SHP77 treated with DMSO at 0.1 percent for 48 hours (cell line): ENCODE measurements at places on chromosomes 5 and 9.

- no peak for DNase-seq
These were observed 23.8 kb upstream of the CNOT6 start for GRCh38 chr5:180470361-180470760.

DNA sequence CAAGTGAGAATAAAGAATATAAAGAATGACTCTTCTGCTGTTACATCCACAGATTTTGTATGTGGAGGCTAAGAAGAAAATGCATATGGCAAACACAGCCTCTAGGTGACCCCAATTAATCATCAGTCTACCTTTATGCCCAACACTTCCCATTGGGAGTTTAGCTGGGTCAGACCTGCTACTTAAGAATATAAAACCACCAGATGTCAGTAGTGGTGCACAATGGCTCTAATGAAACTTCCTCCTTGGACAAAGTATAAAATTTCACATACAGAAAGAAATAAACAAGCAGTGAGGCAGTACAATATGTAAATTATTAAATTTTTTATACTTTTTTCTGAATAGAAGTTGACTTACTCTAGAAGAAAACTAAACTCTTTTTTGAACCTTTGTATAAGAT lies 539.9 kb downstream of the BRINP1 start:
- DNase-seq, result no peak

- DNase-seq, result no peak
These were observed 592 bp downstream of the UBAP2 start for GRCh38 chr9:34047864-34048726.

GRCh38 chr5:163564321-163564938 lies 59.0 kb downstream of the MAT2B start:
- DNase-seq, result peak; percentile 54

DNA sequence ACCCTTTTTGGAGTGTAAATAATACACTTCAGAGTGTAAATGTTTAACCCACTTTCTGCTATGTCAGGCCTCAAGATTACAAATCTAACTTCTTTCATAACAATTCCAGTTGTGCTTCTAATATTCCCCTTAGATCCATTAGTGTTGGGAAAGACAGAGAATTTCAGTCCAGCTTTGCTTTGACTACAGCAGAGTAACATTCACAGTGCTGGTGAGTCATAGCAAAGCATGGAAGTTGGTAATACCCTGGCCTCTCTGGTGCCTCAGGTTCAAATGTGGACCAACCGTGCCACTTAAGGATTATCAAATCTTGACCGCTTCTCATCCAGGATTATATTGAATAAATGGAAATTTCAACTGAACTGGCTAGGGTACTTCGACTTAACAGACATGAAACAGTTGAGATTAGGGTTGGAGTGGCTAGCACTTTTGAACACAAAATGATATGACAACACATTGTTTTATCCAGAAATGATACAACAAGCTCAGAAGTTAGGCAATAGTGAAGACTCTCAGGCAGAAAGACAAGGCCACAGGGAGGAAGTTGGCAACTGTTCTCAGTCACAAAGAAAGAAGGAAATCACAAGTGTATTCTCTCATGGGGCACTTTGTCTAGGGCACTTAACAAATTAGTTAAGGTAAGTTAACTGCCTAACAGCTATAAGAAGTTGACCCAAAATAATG lies 24.4 kb upstream of the RASA1 start:
- no peak for DNase-seq

DNA sequence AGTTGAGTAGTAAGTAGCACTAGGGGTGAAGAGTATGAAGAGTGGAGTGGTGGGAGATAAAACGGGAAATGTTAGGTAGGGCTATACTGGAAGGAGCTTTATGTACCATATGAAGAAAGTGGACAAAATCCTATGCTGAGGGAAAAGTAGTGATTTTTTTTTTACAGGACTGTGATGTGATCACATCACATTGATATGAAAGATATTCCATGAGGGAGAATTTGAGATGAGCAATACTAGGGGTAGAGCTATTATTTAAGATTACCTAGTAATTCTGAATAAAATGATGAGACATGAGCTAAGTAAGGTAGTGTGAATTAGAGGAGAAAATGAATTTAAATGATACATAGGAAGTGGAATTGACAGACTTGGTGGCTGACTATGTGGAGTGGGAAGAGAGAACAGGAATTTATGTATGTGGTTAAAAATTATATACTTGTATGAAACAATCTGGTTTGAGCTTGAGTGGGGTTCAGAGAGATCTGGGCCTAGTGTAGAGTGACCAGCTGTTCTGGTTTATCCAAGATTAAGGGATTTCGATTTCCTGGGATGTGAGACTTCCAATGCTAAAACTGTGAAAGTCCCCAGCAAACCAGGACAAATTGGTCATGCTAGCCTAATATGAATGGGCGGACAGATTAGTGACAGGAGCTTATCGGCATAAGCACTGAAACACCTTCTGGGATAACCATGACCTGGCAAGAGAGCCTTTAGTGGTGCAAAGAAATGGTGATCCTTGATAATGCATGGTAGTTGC lies 29.3 kb upstream of the STOM start:
- DNase-seq, result no peak

- DNase-seq, result no peak
These were observed 9.3 kb upstream of the TEX48 start for GRCh38 chr9:114691046-114691955.

DNA sequence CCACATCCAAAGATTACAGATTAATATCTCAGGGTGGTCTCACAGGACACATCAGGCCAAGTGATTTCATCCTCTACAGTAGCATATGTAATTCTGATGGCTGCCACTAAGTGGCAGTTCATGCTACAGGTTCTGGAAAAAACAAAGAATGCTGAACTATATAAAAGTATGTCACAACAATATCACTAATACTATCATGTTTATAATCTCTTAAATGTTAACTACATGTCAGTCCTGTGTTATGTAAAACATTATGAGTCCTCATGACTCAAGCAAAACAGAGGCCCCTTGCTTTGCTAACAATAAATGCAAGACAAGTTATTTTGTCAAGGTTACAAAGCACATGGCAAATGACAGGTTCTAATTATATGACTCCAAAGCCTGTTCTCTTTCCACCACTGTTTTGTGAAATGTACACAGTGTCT lies 233.2 kb downstream of the FBXL17 start:
- DNase-seq, result no peak
